ENCODE measurements at places on chromosomes 6 and 20. TPM values are rescaled to one million over a fixed set of nuclear protein-coding genes. Genes with fewer than 3 reads are reported as not detected.

- no peak for DNase-seq
Observed at GRCh38 chr6:168208402-168208801, 111.2 kb downstream of the DACT2 start.

The ADGRF1 gene
- total RNA-seq = not detected

DNA sequence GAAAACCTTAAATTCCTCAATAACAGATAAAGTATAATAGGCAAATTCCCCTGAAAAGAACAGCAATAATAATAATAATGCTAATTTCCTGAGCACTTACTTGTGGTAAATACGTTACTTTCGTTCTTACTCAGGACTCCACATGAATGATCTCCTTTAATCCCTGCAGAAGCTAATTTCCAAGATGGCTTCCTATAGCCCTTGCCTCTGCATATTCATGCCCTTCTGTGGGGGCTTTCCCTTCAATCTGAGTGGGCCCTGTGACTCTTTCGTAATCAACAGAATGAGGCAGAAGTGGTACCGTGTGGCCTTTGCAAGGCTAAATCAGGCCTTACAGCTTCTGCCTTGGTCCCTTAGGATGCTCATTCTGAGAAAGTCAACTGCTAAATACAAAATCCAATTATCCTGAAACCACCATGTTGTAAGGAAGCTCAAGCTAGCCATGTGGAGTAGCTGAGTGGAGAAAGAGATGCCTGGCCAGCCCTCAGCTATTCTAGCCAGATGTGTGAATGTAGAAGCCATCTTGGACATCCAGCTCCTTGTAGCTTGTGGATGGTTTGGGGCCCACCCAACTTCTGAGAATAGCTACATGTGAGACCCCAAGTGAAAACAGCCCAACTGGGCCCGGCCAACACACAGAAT lies 50.5 kb downstream of the MCUR1 start:
- DNase-seq = no peak

GRCh38 chr6:143621159-143621873 lies 56.4 kb upstream of the PHACTR2 start:
- no peak for DNase-seq

GRCh38 chr6:40894962-40895799 lies 143.8 kb downstream of the UNC5CL start:
- peak; percentile 65 for DNase-seq
